ENCODE measurements at places on chromosomes 16 and 17. TPM values are rescaled to one million over a fixed set of nuclear protein-coding genes. Genes with fewer than 3 reads are reported as not detected.

Gene ASPA
- not detected for total RNA-seq

Gene AXIN2
- 1.8 TPM for total RNA-seq

Gene CDRT15
- not detected for total RNA-seq

Gene TBX4
- total RNA-seq, result not detected

Gene TPSD1
- not detected for total RNA-seq

Gene BCL6B
- not detected for total RNA-seq

Gene SMIM5
- total RNA-seq, result not detected

Gene TBC1D3H
- not detected for total RNA-seq

Gene CES4A
- not detected for total RNA-seq
